CD8-positive, alpha-beta memory T cell (primary cell): ENCODE measurements at places on chromosomes 7 and 10. TPM values are rescaled to one million over a fixed set of nuclear protein-coding genes. Genes with fewer than 3 reads are reported as not detected.

GRCh38 chr10:75506930-75507329, 75.5 kb downstream of the LRMDA start:
- DNase-seq: no peak

DNA sequence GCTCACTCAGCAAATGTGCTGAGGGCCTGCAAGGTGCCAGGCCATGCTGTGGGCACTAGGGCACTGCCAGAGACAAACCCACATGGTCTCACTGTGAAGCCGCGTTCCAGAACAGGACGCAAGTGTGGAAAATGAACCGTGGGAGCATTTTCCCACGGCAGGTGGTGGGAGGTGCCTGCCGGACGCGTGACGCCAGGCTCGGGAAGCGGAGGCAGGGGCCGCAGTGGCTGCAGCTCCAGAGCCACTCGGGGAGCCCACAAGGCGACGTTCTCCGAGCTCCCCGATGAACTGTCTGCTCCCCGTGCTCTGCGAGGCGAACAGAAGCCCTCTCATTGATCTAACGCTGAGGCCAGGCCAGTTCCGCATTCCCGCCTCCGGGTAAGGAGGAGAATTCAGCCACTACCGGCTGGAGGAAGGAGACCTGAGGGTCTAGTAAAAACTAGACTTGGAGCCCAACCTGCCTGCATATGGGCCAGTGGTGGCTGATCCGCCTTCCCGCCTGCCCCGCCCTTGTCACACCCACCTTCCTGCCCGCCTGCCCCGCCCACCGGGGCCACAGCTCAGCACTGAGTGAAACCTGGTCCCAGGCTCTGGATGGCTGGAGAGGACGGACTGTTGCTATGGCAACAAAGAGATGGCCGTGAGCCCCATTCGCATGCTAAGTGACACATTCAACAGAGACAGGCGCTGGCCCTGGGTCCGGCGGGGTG, 13.1 kb downstream of the ADGRA1 start:
- DNase-seq: no peak

- DNase-seq: no peak
Measured at GRCh38 chr10:67935223-67935622, 50.8 kb downstream of the SIRT1 start.

DNA sequence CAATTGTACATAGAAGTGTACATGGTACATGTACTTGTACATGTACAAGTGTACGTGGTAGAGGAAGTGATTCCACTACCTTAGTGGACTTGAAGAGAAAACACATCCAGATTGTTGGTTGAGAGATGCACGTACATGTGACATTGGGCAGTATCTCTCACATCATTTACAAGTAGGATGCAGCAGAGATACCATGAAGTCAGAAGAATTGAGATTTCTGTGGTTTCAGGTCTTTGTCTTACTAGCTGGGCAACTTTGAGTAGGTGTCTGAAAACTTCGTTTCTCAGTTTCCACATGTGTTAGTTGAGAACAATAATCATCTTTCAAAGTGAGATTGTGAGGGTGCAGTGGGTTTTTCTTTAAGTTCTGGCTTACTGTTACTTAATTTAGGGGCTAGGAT, 21.5 kb downstream of the CLDN12 start:
- DNase-seq: no peak

GRCh38 chr10:85858776-85859515, 507.6 kb downstream of the GRID1 start:
- DNase-seq: no peak

DNA sequence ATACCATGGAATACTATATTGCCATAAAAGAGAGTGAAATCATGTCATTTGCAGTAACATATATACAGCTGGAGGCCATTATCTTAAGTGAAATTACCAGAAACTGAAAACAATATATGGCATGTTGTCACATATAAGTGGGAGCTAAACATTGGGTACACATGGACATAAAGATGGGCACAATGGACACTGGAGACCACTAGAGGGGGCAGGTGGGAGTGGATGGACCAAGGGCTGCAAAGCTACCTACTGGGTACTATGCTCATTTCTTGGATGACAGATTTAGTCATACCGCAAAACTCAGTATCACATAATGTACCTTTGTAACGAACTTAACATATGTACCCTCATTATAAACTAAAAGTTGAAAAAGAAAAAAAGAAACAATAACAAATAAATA, 1167.6 kb downstream of the NXPH1 start:
- DNase-seq: no peak

- DNase-seq: no peak
Measured at GRCh38 chr10:59346321-59346720, 16.0 kb downstream of the FAM13C start.

GRCh38 chr10:112689327-112690072, 242.5 kb downstream of the VTI1A start:
- DNase-seq: no peak

DNA sequence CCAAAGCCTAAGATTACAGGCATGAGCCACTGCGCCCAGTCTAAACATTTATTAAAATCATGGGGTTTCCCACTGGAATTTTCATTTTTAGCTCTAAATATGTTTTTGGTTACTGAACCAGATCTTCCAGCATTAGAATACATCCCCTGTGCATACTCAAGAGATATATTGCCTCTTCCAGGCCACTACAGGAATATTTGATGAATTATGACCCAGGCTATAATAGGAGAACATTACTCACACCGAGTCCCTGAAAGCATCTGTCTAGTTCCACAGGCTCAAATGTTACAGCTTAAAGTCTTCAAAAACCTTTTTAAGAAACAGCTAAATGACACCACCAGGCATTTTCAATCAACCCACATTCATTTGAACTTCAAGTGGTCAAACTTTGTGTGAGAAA, 50.4 kb upstream of the GRM8 start:
- no peak for DNase-seq

GRCh38 chr7:7765422-7765821, 47.0 kb upstream of the RPA3 start:
- no peak for DNase-seq

GRCh38 chr10:48503293-48503911, 101.5 kb downstream of the ARHGAP22 start:
- no peak for DNase-seq

DNA sequence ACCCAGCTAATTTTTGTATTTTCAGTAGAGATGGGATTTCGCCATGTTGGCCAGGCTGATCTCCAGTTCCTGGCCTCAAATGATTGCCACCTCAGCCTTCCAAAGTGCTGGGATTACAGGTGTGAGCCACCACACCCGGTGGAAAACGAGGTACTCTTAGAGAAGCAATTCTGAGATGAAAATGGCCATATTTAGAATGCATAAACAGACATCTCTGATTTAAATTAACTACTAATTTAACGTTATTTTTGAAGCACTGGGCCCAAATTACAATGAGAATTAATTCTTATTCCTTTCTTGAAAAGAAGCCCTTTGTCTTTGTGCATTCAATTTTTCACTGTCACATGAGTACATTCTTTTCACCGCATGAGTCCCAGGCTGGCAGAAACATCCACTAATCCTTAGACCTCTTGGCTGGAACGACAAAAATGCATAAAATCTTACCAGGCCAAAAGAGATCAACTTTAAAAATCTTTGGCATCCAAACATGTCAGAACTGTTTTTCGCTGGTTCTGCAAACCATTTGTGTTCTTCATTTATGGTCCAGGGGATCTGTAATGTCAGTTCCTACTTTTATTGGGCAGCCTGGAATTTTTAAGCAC, 60.1 kb upstream of the CAPZA2 start:
- no peak for DNase-seq

DNA sequence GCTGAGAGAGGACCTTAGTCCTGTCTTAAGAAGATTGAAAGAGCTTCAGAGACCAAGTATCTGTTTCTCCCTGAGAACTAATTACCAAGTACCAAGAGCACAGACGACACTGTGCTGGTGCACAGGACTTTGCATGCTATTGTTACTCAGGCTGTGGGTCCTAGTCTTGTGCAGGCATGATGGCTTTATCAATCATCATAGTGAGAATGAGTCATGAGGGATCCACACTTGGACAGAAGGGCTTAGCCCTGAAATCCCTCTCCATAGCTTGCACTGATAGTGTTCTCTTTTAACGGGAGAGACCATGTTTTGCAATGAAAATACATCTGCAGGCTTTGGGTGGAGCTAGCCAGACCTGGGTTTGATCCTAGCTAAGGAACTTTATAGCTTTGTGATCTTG, 93.3 kb downstream of the SORCS3 start:
- no peak for DNase-seq

GRCh38 chr7:139680676-139681462, 96.9 kb downstream of the HIPK2 start:
- peak; percentile 7 for DNase-seq

DNA sequence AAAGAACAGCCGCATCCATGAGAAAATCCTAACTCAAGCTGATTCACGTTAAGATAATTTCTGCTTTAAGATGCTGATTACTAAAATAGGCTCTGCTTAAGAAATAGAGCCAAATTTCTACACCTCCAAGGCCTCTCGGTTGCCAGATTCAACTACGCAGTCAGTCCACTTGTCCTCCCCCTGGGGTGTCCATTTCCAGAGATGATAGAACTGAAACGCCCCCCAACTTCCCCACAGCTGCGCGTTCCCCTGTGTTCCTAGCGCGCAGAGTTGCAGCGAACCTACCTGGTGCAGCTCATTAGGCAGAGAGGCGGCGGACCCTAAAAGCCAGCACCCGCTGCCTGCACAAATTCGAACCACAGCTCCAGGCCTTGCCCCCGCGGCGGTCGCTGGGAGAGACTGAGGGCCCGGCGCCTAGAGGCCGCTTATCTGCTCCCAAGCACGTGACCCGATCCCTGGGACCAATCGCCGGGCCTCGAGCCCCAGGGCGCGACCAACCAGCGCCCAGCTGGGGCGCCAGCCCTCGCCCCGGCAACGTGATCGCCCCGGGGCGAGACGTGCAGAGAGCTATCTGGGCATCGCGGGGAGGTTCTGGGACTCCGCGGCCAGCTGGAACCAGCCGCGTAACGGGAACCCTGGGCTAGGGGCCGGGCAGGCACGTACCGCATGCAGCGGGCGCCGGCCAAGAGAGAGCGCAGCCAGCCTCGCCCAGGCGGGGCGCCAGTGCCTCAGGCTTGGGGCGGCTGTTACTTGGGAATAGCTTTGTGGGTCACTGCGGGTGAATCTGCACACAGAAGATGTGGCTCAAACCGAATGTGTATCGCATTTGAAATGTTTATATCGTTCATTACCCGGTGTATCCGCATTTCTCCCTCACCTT, at the start of gene PPP1R3C:
Gene PPP1R3C, minus strand, starts transcription at position 401 of the 880 bp plus-strand sequence. Its CDS starts 102 bp downstream, at position 299.
- no peak for DNase-seq

- peak; percentile 71 for DNase-seq
Measured at GRCh38 chr7:105014693-105015389, 836 bp downstream of the KMT2E start.

GRCh38 chr10:130489891-130490290, 353.7 kb downstream of the GLRX3 start:
- no peak for DNase-seq

- DNase-seq: no peak
Measured at GRCh38 chr10:7485244-7485556, 74.4 kb upstream of the SFMBT2 start.

GRCh38 chr7:114590298-114590697, 175.7 kb downstream of the FOXP2 start:
- no peak for DNase-seq

- DNase-seq: no peak
Measured at GRCh38 chr10:43287056-43288007, 20.5 kb upstream of the RASGEF1A start.

CHCHD1 gene
- total RNA-seq: 37.2 TPM

PHKG1 gene
- 1.2 TPM for total RNA-seq

SFTPA1 gene
- not detected for total RNA-seq

RELN gene
- total RNA-seq: not detected

FFAR4 gene
- not detected for total RNA-seq
